ENCODE measurements at places on chromosomes 13 and 19. TPM values are rescaled to one million over a fixed set of nuclear protein-coding genes. Genes with fewer than 3 reads are reported as not detected.

The TRIM28 gene
- total RNA-seq, result 1,829 TPM

The SLC27A5 gene
- 60.6 TPM for total RNA-seq

The VSTM2B gene
- not detected for total RNA-seq

The SMIM44 gene
- total RNA-seq, result 0.60 TPM

The FGF21 gene
- not detected for total RNA-seq

The SIGLEC5 gene
- not detected for total RNA-seq

GRCh38 chr13:99446242-99446641 is 55.0 kb upstream of the TM9SF2 start:
- DNase-seq, result peak; percentile 40

DNA sequence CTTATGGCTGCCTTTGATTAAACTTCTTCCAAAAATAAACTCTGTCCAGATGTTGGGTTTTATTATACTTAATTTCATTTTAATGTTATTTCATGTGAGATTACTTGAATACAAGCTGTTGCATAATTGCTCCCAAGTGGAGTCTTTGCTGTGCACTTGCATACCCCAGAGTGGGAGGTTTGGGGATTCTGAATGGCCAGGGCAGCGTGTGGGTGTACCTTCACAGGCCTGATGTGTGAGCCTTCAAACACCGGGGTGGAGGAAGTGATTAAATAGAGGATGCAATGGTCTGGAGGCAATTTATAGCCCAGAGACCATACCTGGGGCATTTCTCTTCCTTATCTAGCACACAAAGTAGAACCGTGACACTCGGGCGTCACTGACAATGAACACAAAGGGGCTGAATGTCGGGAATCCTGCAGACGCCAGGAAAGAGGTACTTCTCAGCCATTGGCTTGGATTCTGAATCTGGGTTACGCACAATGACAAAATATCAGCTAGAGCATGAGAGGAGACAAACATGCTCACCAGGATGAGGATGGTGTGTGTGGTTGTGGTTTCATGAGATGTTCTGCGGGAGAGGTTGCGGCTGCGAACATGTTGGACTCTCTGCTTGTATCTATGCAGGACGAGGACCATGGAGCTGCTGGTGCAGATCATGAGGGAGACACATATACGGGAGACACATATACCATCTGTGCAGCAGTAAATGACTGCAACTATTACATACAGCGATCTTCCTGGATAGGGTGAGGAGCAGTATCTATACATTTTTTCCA is 7.1 kb upstream of the LILRA5 start:
- DNase-seq, result no peak

GRCh38 chr19:27759896-27760295 is 1453.1 kb downstream of the UQCRFS1 start:
- no peak for DNase-seq

DNA sequence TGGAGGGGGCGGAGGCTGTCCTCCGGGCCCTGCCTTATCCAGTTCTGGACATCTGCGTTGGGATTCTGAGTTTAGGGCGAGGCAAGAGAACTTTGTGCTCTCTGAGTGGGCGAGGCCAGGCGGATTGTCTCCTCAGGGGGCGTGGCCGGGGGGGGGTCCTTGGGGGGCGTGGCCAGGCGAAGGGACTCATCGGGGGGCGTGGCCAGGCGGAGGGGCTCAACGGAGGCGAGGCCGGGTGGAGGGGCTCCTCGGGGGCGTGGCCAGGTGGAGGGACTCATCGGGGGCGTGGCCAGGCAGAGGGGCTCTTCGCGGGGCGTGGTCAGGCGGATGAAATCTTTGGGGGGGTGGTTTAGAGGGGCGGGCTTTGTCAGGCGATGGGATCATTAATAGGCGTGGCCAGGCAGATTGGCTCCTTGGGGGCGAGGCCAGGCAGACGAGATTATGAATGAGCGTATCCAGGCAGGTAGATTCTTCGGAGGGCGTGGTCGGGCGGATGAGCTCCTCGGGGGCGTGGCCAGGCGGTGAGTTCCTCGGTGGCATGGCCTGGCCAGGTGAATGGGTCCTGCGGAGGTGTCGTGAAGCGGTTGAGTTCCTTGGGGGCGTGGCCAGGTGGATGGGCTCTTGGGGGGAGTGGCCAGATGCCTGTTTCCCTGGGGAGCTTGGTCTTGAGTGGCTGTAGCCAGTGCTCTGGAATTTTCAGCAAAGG is 10.3 kb upstream of the CACNG7 start:
- DNase-seq, result no peak

DNA sequence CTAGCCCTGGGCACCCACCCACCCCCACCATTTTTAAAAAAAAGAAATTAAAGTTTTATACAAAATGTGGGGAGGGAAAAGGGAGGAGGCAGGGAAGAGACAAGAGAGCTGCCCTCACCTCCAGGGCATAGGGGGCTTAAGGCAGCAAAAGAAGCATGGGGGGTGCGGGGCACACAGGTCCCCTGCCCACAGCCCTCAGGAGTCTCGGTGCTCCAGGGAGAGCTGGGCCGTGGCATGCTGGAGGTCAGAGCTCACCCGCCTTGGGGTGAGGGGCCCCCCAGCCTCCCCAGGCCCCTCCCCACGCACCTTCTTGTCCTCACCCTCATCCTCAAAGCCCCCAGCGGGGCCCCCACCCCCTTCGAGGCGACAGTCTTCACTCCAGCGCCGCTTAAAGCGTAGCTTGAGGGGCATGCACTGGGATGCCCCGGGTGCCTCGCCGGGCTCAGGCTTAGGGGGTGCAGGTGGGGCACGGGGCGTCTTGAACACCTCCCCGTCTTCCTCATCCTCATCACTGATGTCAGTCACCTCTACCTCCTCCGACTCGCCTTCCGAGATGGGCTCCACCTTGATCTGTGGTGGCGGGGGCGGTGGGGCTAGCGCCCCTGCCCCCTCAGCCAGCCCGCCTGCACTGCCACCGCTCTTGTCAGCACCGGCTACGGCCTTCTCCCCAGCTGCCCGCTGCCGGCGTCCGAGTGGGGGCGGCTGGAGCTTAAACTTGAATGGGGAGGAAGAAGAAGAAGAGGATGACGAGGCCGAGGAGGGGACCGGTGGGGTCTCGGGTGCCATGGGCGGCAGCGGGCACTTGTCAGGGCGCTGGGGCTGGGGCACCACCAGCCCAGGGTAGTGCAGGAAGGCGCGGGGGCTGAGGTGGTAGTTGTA is 6.1 kb upstream of the GSK3A start:
- no peak for DNase-seq

DNA sequence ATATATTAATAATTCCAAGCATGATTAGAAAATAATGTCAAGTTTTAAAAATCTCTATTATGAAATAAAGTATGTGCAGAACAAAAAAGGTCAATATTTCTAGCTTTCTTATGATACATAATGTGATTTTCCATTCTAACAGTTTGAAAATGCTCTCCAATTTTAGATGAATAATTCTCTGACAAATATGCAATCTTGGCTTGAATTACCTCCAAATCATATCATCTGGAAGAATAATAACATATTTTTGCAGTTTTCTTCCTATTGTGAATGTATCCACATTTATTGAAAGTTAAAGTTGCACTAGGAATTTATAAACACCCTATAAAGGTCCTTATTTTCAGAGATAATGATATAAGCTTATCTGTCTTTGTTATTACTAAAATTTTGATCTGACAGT is 548.5 kb upstream of the SLC10A2 start:
- no peak for DNase-seq

- no peak for DNase-seq
Measured at GRCh38 chr13:30409886-30410704, 12.2 kb upstream of the UBE2L5 start.

GRCh38 chr13:42849200-42849599 is 67.8 kb downstream of the FAM216B start:
- no peak for DNase-seq

DNA sequence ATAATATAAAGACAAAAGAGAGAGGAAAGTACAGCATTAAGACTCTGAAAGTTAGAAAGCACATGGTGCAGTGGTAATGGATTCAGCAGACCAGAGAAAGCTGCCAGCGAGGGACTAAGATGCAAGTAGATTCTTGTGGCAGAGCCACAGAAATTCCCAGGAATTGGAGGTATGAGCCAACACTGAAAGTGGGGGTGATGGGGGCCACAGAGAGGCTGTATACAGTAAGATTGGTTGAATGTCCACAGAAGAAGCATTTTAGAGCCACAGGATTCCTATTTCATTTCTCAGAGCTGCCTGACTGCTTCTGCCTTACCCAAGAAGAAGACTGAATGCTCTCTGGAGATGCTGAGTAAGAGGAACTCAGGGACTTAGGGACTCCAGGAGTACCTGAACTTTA is 295.0 kb downstream of the LMO7 start:
- DNase-seq, result no peak

- peak; percentile 44 for DNase-seq
Measured at GRCh38 chr13:48647625-48648024, 6.1 kb upstream of the CYSLTR2 start.

DNA sequence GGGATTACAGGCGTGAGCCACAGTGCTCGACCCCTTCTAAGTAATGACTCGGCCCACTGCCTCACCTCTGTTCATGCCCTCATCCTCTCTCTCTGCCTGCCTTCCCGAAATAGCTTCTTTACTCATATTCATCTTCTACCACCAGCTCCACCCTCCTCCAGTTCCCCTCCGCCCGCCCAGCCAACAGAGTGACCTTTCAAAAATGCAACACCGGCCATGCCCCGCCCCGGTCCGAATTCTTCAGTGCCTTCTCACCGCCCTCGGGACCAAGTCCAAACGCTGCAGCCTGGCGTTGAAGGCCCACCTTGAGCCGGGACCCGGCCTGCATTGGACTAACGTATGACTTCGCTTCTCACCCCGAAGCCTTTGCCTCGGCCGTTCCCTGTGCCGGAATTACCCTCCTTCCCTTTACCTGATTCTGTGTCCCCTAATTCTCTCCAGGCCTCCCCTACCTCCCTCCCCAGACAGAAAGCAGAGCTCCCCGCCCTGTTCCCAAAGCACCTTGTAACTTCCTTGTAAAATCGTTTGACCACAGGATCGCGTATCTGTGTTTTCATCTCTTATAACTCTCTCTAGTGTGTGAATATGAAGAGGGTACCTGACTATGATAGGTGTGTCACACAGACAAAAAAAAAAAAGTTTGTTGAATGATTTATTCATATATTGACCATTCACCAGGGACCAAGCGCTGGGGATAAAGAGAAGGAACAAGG is 8.1 kb upstream of the MUC16 start:
- peak; percentile 62 for DNase-seq

- DNase-seq, result no peak
Measured at GRCh38 chr13:29479716-29480492, 115.6 kb downstream of the SLC7A1 start.

DNA sequence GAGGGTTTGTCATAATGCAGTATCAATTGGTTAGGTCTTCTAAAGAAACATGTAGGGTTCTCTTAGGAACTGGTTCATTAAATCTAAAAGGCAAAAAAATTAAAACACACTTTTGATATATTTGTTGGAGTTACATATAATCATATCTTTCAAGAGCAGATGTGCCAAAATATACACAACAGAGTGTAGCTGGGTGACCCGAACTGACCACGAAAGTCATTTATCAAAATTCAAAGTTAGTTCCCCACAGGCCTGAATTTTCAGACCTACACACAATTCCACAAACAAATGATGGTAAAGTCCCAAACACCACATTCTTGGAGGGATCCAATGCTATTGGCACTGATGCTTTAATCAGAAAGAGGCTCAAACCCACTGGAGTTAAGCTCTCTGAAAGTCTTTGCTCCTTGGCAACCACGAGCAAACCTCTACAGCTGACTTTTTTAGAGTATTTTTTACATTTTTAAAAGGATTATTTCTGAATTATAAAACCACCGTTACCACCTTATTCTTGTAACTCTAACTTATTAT is 50.9 kb downstream of the IRS2 start:
- DNase-seq, result no peak

DNA sequence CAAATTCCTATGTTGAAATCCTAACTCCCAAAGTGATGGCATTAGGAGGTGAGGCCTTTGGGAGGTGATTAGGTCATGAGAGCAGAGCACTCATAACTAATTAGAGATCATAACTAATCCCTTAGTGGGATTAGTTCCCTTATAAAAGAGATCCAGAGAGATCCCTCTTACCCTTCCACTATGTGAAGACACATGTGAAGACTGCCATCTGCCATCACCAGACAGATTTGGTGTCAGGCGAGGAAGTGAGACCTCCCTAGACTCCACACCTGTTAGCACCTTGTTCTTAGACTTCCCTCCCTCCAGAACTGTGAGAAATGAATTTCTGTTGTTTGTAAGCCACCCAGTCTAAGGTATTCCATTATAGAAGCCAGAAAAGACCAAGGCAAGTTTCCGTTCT is 112.2 kb downstream of the NDFIP2 start:
- no peak for DNase-seq

DNA sequence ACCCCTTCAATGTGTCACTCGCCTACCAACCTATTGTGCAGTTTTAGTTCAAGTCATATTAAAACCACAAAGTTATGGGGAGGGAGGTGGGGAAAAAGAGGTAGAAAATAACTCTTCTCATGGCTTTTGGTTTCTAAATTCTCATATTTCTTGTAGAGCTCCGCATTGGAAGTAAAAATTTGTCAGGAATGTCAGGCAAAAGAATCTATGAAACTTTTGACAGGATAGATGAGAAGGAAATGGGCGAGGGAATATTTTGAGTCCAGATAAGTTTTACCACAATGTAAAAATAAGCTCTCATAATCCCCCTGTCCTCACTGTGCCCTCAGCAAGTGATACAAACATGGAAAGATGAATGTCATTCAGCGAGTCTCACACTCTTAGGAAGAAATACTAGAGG is 270.4 kb downstream of the DLEU7 start:
- no peak for DNase-seq

DNA sequence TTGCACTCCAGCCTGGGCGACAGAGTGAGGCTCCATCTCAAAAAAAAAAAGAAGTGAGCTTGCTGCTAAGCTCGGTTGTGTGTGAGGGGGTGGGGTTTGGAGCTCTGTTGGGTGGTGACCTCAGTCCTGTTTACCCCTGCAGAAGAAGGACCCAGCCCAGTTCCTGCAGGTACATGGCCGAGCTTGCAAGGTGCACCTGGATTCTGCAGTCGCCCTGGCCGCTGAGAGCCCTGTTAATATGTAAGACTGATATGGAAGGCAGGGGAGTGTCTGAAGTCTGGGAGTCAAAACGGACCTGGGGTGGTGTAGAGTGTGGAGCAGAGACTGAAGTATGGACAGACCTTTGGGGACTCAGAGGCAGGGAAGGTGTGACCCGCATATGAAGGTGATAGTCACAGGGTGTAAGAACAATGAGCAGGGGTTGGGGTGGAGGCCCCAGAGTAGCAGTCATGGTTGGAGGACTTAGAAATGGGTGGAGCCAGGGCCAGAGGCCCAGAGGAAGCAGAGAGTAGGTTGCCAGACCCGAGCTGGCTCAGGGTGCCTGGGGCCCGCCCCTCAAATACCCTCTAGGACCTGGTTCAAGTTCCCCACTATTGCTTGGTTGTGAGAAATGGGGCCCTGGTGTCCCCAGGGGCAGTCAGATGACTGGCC is 13.2 kb downstream of the CLASRP start:
- no peak for DNase-seq

Measured in HT-29 (cell line).